Activated CD4-positive, alpha-beta T cell treated with anti-CD3 and anti-CD28 coated beads for 36 hours (primary cell): ENCODE measurements at places on chromosomes 12 and 14.

DNA sequence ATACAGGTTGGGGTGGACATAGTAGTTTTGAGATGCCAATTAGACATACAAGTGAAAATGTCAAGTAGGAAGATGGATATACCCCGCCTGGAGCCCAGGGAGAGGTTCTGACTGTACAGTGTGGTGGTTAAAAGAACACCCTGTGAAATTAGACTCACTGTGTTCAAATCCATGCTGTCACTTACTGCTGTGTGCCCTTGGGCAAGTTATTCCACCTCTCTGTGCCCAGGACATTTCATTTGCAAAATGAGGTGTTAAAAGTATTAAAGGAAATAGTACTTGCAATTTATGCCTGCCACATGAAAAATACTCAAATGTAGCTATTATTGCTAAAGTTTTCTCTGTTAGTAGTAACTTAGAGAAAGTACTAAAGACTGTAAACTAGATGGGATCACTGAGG is 18.5 kb downstream of the GALNT4 start:
- no peak for DNase-seq

DNA sequence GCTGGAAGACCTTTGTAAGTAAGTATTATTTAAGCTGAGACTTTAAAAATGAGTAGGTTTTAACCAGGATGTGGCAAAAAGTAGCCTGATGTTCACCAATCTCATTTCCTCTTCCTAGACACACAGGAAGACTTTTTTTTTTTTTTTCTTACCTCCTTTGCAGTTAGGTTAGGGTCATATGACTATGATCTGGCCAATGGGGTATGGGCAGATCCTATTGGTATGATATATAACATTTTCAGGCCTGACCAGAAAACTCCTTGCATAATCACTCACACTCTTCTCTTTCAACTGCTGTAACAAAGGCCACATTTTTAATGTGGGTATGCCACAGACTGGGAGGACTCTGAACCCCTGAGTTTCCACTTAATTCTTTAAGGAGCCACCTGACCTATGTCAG is 2.7 kb upstream of the RPS6KA5 start:
- DNase-seq, result peak; percentile 40

DNA sequence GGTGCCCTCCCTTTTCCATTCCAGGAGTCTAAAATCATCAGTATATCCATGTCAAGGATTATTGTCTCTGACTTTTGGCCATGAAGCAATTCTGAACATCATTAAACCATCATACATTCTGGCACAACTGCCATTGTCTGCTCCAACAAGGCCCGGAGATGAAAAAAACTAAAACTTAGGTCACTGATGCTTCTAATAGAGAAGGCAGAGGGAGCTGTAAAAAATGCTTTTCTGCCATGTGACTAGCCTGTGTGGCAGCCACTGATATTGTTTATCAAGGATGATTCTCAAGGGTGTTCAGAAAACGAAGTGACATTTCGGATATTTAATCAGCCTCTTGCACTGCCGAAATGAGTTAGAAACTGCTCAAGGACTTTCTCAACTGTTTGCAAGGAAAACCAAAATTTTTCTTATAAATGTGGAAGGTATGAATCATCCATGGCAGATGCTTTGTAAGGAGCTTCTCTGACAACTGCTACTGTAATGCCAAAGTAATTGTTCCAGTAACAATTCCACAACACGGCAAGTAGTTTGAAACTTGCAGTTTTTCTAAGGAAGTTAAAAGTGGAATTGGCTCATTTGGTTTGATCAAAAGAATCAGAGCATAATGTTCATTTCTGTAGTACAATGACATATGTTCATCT is 1076.5 kb upstream of the FLRT2 start:
- DNase-seq, result no peak

DNA sequence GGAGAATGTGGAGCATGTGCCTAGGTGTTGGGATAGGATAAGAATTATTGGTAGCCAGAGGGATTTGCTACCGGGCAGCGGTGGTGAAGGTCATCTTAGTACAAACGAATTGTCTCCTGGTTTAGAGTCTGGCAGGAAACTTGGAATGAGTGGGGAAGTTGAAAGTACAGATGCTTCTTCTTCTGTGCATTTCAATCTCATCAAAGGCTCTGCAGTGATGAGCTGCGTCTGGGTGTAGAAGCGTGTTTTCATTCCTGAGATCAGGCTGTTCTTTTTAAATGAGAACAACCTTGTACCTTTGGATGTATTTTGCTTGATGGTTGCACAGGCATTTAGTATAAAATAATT is 2.1 kb downstream of the WNK1 start:
- DNase-seq, result no peak

- DNase-seq, result peak; percentile 24
Measured at GRCh38 chr12:50841716-50842531, 802 bp upstream of the TMPRSS12 start.

DNA sequence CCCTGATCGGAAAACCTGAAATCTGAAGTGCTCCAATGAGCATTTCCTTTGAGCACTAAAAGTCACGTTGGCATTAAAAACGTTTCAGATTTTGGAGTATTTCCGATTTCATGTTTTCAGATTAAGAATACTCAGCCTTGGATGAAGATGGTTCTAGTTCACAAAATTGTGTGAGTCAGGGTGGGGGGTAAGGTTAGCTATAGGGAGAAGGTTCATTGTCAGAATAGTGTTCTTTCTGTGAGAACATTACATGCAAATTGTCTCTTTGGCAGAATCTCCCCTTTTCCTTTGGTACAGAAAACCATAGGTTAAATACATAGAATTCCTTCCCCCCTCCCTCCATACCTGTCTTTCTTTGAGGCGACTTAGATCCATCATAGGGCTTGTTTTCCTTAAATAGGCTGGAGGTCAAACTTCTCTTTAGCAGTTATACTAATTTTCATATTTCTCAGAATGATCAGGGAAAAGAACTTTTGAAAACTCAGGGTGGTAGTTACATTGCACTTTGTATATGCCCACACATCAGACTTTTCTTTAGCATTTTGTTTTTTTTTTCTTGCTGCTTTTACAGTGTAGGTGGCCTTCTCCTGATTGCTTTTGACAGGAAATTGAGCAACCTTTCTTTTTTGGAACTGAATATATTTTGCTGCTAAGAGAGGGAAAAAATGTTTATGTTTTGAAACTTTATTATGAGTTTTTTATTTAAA is 503.5 kb downstream of the PCNX1 start:
- no peak for DNase-seq

- no peak for DNase-seq
Measured at GRCh38 chr12:101596172-101596571, 1.4 kb downstream of the MYBPC1 start.

DNA sequence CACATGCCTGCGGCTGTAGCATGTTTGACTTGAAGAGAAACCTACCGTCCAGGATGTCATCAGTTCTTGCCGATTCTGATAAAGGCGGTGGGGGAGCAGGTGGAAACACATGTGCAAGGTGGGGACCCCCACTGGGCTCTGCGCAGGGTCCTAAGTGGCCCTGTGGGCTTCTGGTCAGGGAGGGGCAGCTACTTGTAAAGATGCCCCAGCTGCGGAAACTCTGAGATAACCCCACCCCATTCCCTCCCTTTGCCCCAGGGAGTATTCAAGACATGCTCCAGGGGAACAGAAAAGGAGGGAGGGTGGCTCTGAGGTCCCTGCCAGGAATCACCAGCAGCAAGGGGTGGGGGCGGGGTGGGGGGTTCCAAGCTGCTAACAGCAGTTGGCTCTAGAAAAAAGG is 67.6 kb downstream of the PIWIL1 start:
- DNase-seq, result no peak

GRCh38 chr12:110466791-110467190 is 1.3 kb downstream of the GPN3 start:
- no peak for DNase-seq

DNA sequence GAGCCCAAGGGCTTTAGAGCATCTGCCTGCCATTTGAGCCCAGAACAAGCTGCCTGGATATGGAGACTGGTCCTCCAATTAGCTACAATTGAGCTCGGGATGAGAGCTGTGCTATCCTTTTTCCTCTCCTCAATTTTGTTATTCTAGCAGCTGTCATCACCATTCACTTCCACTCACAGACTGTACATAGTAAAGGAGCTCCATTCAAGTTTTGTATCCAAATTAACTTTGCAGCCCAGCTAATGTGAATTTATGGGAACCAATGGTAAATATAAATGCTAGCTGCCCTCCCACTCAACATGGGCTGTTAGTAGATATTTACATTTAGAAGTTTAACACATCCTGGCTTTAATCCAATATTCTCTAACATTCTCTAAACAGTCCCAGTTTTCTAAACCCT is 44.6 kb downstream of the BMP4 start:
- DNase-seq, result no peak

- DNase-seq, result no peak
Measured at GRCh38 chr14:79639613-79640012, 571.7 kb downstream of the DIO2 start.

DNA sequence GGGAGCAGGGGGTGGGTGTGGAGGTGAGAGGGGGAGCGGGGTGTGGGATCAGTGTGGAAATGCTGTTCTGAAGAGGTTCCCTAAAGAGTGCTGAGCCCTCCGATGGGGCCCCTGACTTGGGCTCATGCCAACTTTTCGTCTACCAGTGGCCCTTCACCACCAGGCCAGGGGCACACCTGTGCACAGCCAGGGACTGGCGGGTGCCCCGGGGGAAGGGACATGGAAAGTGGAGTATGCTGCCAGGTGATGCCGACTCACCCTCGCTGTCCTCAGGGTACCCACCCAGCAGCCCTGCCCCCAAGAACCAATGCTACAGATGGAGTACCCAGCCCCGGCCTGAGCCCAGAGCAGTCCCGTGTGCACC is 26.2 kb downstream of the AMN start:
- no peak for DNase-seq

DNA sequence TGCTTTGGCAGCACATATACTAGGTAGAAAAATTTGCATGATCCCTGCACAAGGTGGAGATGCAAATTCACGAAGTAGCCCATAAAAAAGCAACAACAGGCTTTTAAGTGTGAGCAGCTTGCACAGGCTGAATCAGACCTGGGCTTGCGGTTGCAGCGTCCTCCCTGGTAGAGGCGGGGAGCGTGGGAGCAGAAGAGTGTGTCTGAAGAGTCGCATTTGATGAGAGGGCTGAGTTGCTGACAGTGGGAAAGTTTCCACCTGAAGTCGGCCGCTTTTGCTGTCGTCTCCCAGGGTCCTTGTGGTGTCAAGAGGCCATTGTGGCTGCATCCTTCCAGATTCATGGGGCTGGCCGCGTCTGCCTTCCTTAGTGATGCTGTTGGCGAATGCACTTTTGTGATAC is 6.2 kb downstream of the AACS start:
- DNase-seq, result peak; percentile 10

DNA sequence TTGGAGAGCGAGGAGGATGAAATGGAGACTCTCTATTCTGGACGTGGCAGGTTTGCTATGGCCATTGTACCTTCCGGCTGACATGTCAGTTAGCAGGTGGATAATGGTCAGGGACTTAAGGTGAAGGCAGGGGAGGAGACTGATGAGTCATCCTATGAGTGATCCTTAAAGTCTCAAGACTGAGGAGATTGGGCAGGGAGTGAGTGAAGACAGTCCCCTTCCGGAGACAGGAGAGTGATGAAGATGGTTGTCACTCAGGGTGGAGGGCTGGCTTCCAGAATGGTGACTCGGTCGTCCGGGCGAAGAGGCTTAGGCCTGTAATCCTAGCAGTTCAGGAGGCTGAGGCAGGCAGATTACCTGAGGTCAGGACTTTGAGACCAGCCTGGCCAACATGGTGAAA is 49.8 kb upstream of the CCDC63 start:
- no peak for DNase-seq
